ENCODE measurements at places on chromosomes 2 and 18. TPM values are rescaled to one million over a fixed set of nuclear protein-coding genes. Genes with fewer than 3 reads are reported as not detected.

GRCh38 chr2:162226836-162227235, 16.4 kb downstream of the FAP start:
- no peaks in the 10 kb centered on the region for H3K4me1 ChIP-seq
- no peak for DNase-seq
- H3K27ac ChIP-seq, result no peak overlapping the region
- H3K4me3 ChIP-seq, result no peak overlapping the region
- H3K36me3 ChIP-seq, result no peaks in the 10 kb centered on the region

DNA sequence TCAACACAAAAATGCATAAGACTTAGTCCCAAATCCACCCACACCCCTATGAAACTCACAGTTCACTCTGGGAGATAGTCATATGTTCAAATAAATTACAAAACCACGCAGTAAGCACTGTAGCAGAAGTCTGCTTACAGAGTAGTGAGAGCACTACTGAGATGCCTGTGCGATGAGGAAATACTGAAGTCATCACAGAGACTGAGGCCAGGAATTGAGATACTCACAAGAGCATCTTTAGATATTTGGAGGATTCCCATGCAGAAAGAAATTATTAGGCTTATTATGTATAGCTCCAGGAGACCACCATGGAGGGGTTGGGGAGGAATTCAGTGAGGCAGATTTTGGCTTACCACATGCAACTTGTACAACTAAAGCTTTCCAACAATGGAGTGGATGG, 82.3 kb downstream of the ANTXR1 start:
- no peak overlapping the region for H3K4me3 ChIP-seq
- no peaks in the 10 kb centered on the region for H3K36me3 ChIP-seq
- no peak for DNase-seq
- no peak overlapping the region for H3K27ac ChIP-seq

DNA sequence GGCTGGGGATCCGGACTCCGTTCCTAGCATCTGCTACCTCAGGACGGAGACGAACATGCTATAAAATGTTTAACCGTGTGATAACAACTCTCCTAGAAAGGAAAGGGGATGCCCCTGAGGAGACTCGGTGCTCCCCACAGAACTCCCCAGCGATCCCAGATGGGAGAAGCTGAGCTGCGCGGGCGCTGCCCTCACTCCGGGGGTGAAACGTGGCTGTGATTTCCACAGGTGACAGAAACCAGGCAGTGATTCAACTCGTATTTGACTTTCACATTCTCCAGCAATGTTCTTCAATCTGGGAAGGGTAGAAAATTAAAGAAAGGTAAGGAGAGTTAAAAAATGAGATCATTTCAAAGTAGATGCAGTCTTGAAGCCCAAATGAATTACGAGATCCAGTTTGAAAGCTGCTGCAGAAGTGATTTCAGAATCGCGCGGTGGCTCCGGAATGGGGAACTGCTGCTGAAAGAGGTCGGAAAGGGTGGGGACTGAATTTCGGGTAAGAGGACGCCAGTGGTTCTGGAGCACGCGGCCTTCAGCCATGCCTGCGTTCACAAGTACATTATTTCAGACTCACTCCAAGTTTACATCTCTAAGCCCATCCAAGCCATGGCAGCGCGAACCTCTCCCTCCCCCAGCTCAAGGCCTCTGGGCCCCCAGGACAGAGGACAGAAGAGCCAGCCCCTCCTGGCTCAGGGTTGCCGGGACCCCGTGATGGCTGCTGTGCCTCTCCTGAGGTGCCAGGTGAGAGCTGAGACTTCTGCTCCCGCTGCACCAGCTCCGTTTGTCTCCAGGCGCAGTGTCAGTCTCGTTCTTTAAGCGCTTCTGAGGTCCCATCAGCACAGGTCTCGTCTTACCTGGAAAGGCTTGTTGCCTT, 39.5 kb downstream of the ADNP2 start:
- H3K27me3 ChIP-seq, result no peaks in the 10 kb centered on the region
- H3K4me3 ChIP-seq, result peak overlapping the region; percentile 88
- H3K36me3 ChIP-seq, result peaks cover 7% of the 10 kb centered on the region
- peaks cover 5% of the 10 kb centered on the region for H3K4me1 ChIP-seq

GRCh38 chr2:18753722-18754121, 164.4 kb upstream of the NT5C1B start:
- no peak for DNase-seq
- no peak overlapping the region for H3K27ac ChIP-seq
- no peak overlapping the region for H3K4me3 ChIP-seq

DNA sequence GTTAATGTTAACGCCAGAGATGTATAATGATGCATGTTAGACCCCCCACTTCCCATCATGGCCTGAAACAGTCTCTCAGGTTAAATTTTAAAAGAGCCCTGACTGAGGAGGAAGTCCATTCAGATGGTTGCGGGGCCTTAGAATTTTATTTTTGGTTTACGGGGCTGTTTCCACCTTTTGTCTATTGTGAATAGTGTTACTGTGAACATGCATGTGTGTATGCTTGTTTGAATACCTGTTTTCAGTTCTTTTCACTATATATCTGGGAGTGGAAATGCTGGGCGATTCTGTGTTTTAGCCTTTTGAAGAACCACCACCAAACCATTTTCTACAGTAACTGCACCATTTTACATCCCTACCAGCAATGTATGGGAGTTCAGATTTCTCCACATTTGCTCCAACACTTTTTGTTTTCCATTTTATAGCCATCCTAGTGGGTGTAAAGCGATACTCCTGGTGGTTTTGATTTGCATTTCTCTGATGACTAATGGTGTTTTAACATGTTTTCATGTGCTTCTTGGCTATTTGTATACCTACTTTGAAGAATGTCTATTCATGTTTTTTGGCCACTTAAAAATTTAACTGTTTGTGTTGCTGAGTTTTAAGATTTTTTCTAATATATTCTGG, 133.0 kb downstream of the MYO3B start:
- no peak overlapping the region for H3K4me3 ChIP-seq
- H3K27ac ChIP-seq, result no peak overlapping the region
- no peaks in the 10 kb centered on the region for H3K4me1 ChIP-seq
- H3K36me3 ChIP-seq, result no peaks in the 10 kb centered on the region

DNA sequence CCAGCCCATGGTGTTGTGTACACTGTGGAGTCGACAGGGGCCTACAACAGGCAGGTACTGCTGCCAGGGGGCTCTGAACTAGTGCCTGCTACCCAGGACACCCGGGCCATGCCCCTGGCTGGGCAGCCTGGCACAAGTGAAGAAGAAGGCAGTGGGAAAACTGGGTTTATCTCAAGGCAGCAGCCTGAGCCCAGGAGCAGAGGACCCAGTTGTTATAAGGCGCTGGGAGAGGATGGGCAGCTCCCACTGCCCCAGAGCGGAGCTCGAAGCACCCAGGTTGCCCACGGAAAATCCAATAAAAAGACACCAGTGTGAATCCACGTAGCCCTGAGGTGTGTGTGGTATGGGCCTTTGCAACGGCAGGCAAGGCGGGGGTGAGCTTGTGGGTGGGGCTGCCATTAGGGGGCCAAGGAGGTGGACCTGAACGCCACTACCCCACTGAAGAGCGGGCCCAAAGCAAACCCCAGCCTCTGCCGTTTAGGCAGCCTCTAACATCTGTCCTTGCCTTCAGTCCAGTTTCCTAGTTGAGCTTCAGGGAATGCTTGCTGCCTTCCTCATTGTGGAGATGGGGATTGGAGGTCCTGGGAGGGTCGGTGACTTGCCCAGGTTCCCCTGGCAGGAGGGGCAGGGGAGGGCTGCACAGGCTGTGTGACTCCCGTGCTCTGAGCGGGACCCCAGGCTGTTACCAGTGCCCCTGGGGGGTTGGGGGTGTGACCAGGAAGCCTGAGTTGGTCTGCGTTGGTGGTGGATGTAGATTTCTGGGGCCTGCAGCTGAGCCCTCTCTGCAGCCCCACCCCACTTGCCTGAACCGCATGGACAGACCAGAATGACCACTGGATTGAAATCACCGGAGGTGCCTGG, 16.0 kb downstream of the ARID5A start:
- H3K4me3 ChIP-seq, result no peak overlapping the region
- no peak for DNase-seq
- peaks cover 26% of the 10 kb centered on the region for H3K4me1 ChIP-seq
- H3K36me3 ChIP-seq, result peaks cover 26% of the 10 kb centered on the region
- H3K27me3 ChIP-seq, result no peaks in the 10 kb centered on the region
- H3K27ac ChIP-seq, result peak overlapping the region; percentile 51

GRCh38 chr2:220191031-220191430, 563.6 kb downstream of the SLC4A3 start:
- no peak for DNase-seq
- H3K27me3 ChIP-seq, result no peaks in the 10 kb centered on the region
- no peaks in the 10 kb centered on the region for H3K36me3 ChIP-seq
- H3K27ac ChIP-seq, result no peak overlapping the region
- no peak overlapping the region for H3K4me3 ChIP-seq
- H3K4me1 ChIP-seq, result no peaks in the 10 kb centered on the region

GRCh38 chr18:26617151-26617554, 68.8 kb upstream of the KCTD1 start:
- no peak for DNase-seq
- no peaks in the 10 kb centered on the region for H3K4me1 ChIP-seq
- no peak overlapping the region for H3K4me3 ChIP-seq
- H3K27ac ChIP-seq, result no peak overlapping the region
- no peaks in the 10 kb centered on the region for H3K36me3 ChIP-seq

- no peaks in the 10 kb centered on the region for H3K27me3 ChIP-seq
- no peak for DNase-seq
- no peaks in the 10 kb centered on the region for H3K4me1 ChIP-seq
- no peak overlapping the region for H3K27ac ChIP-seq
- no peaks in the 10 kb centered on the region for H3K36me3 ChIP-seq
- no peak overlapping the region for H3K4me3 ChIP-seq
These were observed 132.7 kb downstream of the SCG2 start for GRCh38 chr2:223469270-223470046.

GRCh38 chr18:72091369-72091768, 452.8 kb downstream of the CBLN2 start:
- H3K27ac ChIP-seq, result no peak overlapping the region
- no peaks in the 10 kb centered on the region for H3K36me3 ChIP-seq
- H3K27me3 ChIP-seq, result no peaks in the 10 kb centered on the region
- H3K4me1 ChIP-seq, result no peaks in the 10 kb centered on the region
- no peak for DNase-seq

DNA sequence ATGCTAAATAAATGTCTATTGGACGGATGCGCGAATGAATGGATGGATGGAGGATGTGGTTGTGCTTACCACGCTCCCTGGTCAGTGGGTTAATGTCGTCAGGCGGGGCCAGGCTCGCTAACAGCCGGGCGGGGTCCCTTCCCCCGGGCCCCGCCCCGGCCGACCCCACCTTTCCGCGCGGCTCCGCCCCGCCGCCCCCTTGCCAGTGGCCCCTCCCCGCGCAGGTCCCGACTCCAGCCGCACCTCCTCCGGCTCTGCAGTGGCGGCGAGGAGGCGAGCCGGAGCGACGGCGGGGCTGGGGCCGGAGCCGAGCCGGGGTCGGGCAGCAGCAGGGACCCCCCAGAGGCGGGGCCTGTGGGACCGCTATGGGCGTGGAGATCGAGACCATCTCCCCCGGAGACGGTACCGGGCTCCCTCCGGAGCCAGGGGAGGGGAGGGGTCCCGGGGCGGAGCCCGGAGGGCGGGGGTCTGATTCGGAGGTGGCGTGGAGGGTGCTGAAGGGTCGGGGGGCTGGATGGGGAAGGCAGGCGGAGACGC, at the start of gene FKBP1B:
FKBP1B (plus strand) TSS at position 257 of the 537 bp plus-strand sequence; CDS start at position 366, 109 bp downstream.
- peaks cover 18% of the 10 kb centered on the region for H3K4me1 ChIP-seq
- DNase-seq, result peak; percentile 86
- H3K36me3 ChIP-seq, result peaks cover 3% of the 10 kb centered on the region
- H3K27me3 ChIP-seq, result peaks cover 17% of the 10 kb centered on the region
- H3K4me3 ChIP-seq, result no peak within 1 kb of the TSS

DNA sequence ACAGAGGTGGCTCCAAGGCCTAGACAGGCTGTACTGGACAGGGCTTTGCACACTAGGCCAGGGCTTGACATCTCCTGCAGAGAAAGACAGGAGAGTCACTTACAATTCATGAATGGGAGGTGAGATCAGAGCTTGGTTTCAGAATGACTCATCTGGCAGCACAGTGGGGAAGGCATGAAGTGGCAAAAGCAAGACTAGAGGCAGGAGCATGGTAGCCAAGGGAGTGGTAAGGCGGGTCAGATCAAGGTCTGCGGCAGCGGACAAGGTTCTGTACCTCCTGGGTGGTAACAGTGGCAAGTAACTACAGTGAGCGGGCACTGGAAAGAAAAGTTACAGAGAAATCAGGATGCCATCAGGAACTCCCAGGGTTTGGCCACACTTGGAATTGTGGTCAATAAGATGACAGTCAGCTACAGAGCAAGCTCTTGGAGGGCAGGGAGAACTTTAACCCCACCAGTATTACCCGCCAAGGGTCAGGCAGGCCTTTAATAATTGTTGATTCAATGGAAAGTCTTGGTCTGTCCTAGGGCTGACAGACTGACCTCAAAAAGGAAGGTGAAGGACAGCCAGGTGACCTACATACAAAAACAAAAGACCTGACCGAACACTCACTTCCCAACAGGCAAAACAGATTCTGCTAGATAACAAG, 5.7 kb downstream of the MCFD2 start:
- no peak overlapping the region for H3K4me3 ChIP-seq
- peaks cover 55% of the 10 kb centered on the region for H3K36me3 ChIP-seq
- no peak overlapping the region for H3K27ac ChIP-seq
- peak; percentile 82 for DNase-seq
- no peaks in the 10 kb centered on the region for H3K27me3 ChIP-seq

DNA sequence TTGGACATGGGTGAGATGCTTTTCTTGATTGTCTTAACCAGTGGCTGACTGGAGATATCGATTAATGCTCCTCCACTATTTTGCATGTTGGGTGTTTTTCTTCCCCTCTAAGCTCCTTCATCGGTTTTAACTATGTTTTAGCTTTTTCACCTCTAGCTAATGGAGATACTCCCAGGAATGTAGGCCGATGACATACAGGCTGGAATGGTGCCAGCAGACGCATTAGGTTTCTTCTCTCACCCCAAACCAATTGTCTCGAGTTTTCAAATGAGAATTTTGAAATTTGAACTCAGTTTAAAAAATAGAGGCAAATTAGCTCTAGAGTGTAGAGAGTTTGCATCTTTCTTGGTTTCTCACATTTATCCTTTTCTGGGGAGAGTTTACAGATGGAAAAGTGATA, 247.6 kb downstream of the RPRM start:
- no peak overlapping the region for H3K4me3 ChIP-seq
- peaks cover 10% of the 10 kb centered on the region for H3K4me1 ChIP-seq
- no peaks in the 10 kb centered on the region for H3K36me3 ChIP-seq
- no peak for DNase-seq
- no peak overlapping the region for H3K27ac ChIP-seq
- H3K27me3 ChIP-seq, result no peaks in the 10 kb centered on the region

DNA sequence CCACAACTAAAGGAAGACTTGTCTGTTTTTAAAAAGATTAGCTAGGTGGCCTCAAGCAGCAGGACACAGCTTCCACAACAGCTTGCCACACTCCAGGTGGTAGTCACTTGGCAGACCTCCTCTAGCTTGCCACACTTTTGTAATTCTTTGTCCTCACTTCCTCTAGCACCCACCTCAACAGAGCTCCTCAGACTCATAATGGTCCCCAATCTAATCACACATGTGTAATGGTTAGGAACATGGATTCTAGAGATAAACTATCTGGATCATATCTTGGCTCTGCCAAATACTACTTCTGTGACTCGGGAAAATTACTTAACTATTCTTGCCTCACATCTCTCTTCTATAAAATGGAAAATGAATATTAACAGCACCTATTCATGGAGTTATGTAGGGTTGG, 3.5 kb downstream of the SNRNP200 start:
- peaks cover 84% of the 10 kb centered on the region for H3K36me3 ChIP-seq
- peaks cover 51% of the 10 kb centered on the region for H3K4me1 ChIP-seq
- no peak for DNase-seq
- no peak overlapping the region for H3K27ac ChIP-seq

The INO80B gene
- 51.8 TPM for total RNA-seq

The MARCHF4 gene
- not detected for total RNA-seq

The CDH7 gene
- total RNA-seq, result not detected

The LRP1B gene
- not detected for total RNA-seq

The LHCGR gene
- not detected for total RNA-seq

The SLC9A4 gene
- total RNA-seq, result 0.07 TPM

Data from activated CD4-positive, alpha-beta T cell treated with anti-CD3 and anti-CD28 coated beads, Interleukin-2, amount 10 ng/mL, durations not matched to agents 24 days and 14 days (primary cell).